ENCODE measurements at places on chromosomes 13 and 19.

- DNase-seq = no peak
Observed at GRCh38 chr13:99989276-99990125, 7.9 kb downstream of the ZIC2 start.

DNA sequence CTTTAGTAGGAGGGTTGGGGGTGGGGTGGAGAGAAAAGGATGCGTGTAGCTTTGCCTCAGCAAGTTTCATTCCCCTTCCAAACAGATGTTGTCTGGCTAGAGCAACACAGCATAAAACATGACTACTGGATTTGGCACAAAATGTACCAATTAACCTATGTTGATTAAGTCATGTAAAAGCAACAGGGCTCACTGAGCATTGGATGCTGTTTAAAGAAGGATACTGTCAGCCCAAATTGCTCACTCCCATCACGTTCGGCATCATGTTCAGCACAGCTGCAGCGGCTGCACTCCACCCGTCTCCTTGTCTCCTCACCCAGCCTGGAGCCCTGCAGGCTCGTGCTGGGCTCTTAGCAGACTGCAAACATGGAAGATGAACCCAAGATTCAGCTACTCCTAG is 77.5 kb downstream of the DLEU7 start:
- DNase-seq = no peak

- no peak for DNase-seq
Observed at GRCh38 chr13:110520431-110521295, 40.9 kb downstream of the RAB20 start.

DNA sequence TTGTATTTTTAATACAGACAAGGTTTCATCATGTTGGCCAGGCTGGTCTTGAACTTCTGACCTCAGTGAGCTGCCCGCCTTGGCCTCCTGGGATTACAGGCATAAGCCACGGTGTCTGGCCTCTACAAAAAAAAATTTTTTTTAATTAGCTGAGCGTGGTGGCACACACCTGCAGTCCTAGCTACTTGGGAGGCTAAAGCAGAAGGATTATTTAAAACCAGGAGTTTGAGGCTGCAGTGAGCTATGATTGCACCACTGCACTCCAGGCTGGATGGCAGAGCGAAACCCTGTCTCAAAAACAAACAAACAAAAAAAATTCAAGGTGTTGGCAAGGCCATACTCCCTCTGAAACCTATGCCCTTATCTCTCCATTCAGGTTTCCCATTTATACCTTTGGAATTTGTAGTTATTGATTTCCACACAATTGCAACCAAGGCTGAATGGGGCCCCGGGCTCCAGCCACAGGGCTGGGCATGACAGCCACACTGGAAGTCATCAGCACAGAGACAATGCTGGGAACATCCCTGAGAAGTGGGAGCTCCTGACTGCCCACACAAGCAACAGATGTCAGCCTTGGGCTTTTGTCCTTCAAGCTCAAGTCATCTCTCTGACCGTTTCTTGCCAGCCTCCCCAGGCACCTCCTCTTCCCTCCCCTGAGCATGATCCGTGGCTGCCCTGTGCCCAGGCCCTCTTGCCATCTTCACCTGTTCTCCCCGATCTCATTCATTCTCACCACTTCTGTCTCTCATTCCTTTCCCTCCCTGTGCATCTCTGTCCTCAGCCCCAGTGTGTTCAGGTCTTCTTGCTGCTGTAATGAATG is 27.2 kb upstream of the CALM3 start:
- no peak for DNase-seq

GRCh38 chr13:20193907-20194631 is 1.3 kb upstream of the GJB2 start:
- DNase-seq = no peak

DNA sequence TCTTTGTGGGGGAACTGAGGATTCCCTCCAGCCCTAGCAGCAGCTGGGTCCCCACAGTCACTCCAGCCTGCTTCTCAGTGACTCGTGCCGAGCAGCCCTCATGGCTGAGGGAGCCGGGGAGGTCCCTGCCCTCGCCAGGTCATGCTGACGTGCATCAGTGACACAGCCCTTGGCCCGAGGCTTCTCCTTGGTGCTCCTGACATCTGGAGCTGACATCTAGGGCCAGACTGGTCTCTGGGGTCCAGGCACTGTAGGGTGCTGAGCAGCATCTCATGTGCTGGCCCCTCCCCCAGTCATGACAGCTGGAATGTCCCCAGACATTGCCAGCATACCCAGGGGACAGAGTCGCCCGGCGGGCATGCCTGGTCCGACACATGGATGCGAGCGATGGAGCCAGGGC is 14.4 kb downstream of the COMP start:
- DNase-seq = no peak

Measured in activated naive CD8-positive, alpha-beta T cell treated with anti-CD3 and anti-CD28 coated beads, Interleukin-2, amount 50 U/mL, for 16 hours (primary cell).